ENCODE measurements at places on chromosomes 4 and X.

GRCh38 chr4:26420913-26421312 lies 69.4 kb downstream of the CCKAR start:
- DNase-seq, result no peak

DNA sequence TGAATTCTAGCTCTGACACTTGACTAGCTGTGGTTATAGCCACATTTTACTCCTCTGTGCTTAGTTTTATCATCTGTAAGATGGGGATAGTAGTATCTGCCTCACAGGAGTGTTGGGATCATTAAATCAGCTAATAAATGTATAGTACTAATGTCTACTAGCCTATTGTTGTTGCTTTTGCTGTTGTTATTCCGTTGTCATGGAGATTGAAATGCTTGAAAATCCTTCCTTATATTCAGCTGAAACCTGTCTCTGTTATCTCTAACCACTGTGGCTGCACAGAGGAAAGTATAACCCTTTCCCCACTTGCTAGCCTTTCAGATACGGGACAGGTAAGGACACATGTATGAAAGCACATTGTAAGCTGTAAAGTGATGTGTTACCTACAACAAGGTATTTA lies 33.9 kb downstream of the CLCN5 start:
- DNase-seq, result no peak

GRCh38 chr4:173420324-173420752 lies 21.4 kb upstream of the SCRG1 start:
- no peak for DNase-seq

DNA sequence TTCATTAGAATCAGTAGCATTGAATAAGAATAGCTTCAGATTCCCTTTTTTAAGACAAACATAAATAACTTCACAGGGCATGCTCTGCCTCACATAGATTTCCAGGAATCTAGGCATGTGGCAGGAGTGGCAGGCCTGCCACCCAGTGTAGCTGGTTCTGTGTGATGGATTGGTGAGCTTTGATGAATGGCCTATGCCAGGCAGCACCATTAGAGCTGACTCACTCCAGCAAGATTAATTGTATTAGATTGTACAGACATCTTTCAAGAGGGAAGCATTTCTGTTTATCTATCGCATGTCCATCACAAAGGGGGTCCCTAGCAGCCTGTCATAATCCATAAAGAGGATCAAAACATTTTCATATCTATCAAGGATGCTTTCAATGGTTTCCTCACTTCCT lies 71.9 kb downstream of the NAA11 start:
- no peak for DNase-seq

DNA sequence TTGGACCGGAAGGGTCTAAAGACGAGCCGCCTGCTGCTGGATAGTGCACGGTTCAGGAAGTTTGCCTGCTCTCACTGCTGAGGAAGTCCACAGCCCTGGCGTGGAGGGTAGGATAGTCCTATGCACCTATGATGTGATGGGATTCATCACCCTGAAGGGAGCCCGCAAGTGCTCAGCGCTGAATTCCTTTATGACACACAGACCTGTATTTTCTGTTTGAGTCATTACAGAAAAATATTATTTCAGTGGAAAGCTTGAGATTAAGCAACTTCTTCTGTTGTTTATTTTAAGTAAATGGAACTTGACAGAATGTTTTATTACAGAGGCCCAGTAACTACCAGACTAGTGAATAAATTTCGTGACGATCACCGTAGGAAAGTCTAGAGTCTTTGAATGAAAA lies 123.2 kb downstream of the TRIML1 start:
- no peak for DNase-seq

- DNase-seq, result no peak
These were observed 24.0 kb downstream of the FHDC1 start for GRCh38 chr4:152960082-152960481.

- DNase-seq, result no peak
These were observed 199.1 kb downstream of the SPATA18 start for GRCh38 chr4:52250154-52250553.

GRCh38 chr4:1855333-1856070 lies 454 bp downstream of the LETM1 start:
- DNase-seq, result no peak

- DNase-seq, result no peak
These were observed 104.1 kb downstream of the COX7B2 start for GRCh38 chr4:46804781-46805413.

GRCh38 chr4:134567461-134567860 lies 365.9 kb upstream of the PABPC4L start:
- no peak for DNase-seq

DNA sequence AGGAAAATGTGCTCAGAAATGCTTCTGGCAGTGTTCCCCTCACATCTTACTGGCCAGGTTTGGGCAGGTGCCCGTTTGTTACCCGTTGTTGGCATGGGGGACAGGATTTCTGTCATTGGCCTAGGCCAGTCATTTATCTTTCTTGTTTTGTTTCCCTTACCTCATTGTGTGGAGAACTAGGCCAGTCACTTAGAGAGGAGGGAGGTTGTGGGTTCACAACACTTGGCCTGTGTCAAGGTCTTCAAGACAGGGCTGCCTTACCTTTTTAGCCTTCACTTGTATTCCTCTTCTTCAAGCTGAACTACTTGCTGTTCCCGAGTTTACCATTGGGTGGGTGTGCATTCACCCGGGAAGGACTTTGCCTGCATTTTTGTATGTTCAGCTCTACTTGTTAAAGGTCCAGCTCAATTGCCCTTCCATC lies 17.7 kb downstream of the SNX25 start:
- no peak for DNase-seq
